Activated naive CD8-positive, alpha-beta T cell treated with anti-CD3 and anti-CD28 coated beads for 36 hours (primary cell): ENCODE measurements at places on chromosomes 13 and 19.

- no peak for DNase-seq
These were observed 5.3 kb downstream of the PODNL1 start for GRCh38 chr19:13932911-13933393.

- DNase-seq = no peak
These were observed 59.1 kb downstream of the CEBPG start for GRCh38 chr19:33432446-33433170.

DNA sequence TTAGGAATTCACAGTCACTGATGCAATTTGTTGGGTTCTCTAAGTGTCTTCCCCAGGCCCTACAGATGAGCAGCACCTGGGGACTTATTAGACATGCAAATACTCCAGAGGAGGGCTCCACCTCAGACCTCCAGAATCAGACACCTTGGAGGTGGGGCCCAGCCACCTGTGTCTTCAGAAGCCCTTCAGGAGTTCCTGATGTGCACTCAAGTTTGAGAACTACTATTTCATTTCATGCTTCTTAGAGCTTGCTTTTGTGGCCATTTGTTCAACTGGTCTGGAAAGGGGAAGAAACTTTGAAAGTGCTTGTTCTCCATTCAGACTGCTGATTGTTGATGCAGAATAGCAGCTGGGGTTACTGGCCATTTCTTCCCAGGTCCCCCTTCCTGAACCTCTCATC is 472.0 kb downstream of the COG6 start:
- DNase-seq = no peak

- DNase-seq = no peak
These were observed 18.1 kb upstream of the GTF3A start for GRCh38 chr13:27406178-27406939.

- DNase-seq = no peak
These were observed 222.8 kb upstream of the OBI1 start for GRCh38 chr13:78881751-78882150.

- DNase-seq = no peak
These were observed 114.0 kb upstream of the SLC7A1 start for GRCh38 chr13:29709407-29710069.

DNA sequence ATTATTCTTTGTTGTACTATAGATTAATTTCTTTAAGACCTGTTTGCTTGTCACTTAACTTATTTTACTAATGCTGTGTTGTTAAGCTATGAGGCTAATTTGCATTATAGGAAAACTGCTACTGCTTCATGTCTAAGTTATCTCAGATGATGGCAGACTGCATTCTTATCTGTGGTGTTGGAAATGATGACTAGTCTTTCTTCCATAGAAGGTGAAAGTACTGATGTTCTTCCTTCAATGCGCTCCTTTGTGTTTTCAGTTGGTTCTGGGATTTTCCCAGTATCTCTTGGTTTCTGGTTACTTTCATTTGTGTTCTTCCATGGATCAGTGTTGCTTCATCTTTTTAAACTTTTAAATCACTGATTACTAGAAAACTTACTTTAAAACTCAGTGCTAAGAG is 46.9 kb downstream of the TPP2 start:
- no peak for DNase-seq

DNA sequence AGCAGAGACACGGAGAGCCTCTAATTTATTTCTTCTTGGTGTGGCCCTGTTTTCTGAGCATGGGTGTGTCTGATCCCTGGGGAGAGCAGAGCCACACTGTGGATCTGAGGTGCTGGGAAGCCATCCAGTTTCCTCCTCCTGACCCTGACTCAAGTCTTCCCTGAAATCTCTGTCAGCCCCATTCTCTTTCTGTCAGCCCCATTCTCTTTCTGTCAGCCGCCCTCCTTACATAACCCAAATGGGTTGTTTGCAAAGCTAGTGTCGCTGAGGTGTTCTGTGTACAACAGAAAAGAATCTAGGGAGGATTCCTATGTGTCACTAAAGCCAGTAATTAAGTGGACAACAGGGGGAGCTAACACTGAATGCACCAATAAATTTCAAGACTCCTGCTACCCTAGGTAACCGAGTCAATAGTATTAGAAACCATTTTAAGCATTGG is 50.2 kb downstream of the LRCH1 start:
- DNase-seq = no peak

- peak; percentile 9 for DNase-seq
These were observed at the start of gene FBXO17 for GRCh38 chr19:38975214-38975860. Gene FBXO17, minus strand, starts transcription at chr19:38975742. Its CDS starts 25,423 bp downstream, at chr19:38950319.

GRCh38 chr19:45640849-45641273 is 1.7 kb upstream of the EML2 start:
- peak; percentile 62 for DNase-seq

GRCh38 chr13:68608147-68608546 is 1378.0 kb upstream of the PCDH9 start:
- DNase-seq = no peak

DNA sequence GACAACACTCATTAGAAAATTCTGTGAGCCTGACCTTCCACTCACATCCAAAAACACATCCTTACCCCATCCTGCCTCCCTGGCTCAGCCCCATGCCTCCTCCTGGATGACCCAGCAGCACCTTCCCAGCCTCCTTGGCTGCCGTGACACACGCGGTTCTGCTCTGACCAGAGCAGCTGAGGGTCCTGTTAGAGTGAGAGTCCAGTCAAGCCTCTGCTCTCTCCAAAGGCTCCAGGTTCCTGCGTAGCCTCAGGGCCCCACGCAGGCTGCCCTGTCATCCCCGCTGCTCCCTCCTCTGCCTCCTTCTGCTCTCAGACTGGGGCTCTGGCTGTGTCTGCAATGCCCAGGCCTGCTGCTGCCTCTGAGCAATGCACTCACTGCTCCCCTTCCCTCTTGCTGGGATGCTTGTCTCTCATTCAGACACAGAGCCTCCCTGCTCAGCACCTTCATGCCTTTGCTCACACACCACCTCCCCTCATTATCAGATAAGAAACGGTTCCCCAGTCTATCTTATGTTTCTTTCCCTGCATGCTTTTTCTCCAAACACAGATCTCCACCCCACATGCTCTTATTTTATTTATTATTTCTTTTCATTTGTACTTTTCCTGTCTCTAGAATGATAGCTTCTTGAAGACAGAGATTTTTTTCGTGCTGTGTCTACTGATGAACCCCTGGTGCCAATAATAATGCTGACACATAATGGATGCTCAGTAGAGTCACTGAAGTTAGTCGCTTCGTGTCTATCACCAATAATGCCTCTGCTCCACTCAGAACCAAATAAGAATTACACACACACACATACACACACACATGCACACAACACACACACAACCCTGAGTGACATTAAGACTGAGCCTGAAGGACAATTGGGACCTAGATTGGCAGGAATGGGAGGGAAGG is 10.2 kb upstream of the SIGLEC6 start:
- no peak for DNase-seq

DNA sequence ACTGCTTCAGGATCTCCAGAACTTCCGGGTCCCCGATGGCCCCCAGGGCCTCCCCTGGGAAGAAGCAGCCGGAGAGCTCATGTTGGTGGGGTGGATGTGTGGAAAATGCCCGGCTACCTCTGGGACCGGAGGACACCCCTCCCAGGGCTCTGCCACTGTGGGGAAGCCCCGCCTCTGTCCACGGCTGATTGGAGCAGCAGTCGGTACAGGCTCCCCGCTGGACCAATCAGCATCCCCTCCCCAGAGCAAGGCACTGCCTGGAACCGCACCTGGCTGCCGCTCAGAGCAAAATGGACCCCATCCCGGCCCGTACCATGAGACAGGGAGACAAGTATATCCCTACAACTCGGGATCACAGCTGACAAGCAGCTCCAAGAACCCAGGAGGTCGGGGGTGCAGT is 6.4 kb downstream of the DOHH start:
- DNase-seq = peak; percentile 45

DNA sequence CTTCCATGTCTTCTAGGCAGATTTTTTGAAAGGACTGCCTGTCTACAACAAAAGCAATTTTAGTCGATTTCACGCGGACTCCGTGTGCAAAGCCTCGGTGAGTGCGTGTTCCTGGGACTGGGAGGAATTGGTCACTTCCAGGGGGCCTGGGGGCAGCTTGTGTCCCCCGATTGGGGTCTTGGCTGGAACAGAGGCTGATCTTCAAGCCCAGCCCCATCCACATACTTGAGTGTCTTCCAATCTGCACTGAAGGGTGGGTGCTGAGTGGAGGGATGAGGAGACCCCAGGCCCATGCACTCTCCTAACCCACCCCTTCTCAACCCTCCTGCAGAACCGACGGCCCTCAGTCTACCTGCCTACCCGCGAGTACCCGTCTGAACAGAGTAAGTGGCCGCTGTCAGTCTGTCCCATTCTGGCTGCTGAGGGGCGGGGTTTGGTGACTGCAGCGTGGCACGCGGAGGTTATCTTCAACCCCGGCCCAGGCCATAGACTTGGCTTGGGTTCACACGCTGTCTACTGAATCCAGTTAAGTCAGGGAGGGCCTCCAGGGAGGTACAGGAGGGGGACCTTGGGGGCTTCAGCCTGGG is 4.7 kb downstream of the DDA1 start:
- no peak for DNase-seq

DNA sequence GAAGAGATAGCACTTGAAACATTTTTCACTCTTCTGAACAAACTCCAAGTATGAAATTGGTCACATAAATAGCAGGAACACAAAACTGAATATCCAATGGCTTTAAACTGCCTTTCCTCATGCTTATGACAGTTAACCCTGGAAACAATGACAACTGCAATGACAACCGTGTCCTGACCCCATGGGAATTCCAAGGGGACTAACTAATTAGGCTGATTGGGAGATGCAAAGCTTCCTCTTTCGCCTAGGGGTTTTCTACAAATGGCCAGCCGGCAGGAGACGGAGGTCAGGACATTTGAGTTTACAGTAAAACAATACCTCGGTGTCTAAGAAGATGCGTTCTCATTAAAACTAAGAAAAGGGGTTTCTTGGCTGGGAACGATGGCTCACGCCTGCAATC is 53.0 kb upstream of the URAD start:
- no peak for DNase-seq

- no peak for DNase-seq
These were observed 444.3 kb downstream of the GPC6 start for GRCh38 chr13:93670866-93671265.

DNA sequence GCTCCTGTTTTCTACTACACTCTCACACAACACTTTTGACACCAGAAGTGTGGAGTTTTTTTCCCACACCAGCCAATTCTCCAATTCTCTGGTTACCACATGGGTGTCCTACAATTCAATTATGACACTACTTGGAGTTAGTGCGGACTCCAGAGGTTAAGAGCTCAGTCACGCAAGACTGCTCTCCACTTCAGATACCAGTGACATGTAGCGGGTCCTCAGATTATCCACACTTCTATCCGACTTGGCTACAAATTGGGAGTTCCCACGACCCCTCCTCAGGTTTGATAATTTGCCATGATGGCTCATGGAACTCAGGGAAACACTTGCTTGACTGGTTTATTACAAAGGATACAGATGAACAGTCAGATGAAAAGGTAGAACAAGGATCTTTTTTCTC is 32.9 kb downstream of the PAN3 start:
- DNase-seq = no peak

- DNase-seq = peak; percentile 46
These were observed 1.0 kb upstream of the CGB7 start for GRCh38 chr19:49058562-49058961.

DNA sequence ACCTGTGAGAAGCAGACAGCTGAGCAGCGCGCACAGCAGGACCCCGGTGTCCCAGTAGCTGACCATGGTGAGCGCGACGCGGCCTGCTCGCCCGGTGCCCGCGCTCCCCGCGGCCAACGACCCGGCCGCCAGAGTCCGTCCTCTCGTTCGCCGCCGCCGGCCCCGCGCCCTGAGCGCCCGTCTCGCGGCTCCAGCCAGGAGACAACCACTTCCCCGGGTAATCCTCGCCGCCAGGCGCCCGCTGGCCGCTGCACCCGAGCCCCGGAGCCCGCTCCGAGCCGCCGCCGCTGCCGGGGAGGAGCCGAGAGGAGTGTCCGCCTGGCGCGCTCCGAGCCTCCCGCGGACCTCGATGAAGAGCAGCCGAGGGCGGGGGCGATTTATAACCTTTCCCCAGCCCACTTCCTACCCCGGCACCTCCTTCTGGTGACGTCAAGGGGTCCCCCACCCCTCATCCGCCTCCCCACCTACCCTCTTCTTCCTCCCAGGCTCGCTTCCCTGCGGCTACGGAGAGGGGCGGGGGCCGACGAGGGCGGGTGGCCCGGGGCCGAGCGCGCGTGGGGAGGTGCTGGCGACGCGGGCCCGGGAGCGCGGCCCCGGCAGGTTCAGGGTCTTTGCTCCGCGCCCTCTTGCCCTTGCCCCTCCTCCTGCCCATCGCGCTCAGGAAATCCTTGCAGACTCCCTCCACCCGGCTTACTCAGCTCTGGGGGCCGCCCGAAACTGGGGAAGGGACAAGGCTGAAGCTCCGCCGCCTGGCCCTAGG is at the start of gene FLT1:
FLT1 (minus strand) TSS at position 351 of the 760 bp plus-strand sequence; CDS start at position 66, 285 bp downstream.
- peak; percentile 40 for DNase-seq

- no peak for DNase-seq
These were observed 30.1 kb upstream of the OBI1 start for GRCh38 chr13:78689011-78689410.

GRCh38 chr19:5684694-5685430 is 4.0 kb downstream of the HSD11B1L start:
- DNase-seq = no peak

- peak; percentile 77 for DNase-seq
These were observed 44.1 kb upstream of the RANBP3 start for GRCh38 chr19:6021878-6022569.

- no peak for DNase-seq
These were observed 14.7 kb downstream of the CILP2 start for GRCh38 chr19:19552798-19553197.

GRCh38 chr19:27392027-27392632 is 1820.8 kb downstream of the UQCRFS1 start:
- DNase-seq = no peak

- DNase-seq = peak; percentile 94
These were observed at the start of gene DYRK1B for GRCh38 chr19:39833464-39834286. Gene DYRK1B, minus strand, starts transcription at chr19:39834162. Its CDS starts 2,295 bp downstream, at chr19:39831867.

- no peak for DNase-seq
These were observed 435.9 kb upstream of the SGCG start for GRCh38 chr13:22744688-22745452.

DNA sequence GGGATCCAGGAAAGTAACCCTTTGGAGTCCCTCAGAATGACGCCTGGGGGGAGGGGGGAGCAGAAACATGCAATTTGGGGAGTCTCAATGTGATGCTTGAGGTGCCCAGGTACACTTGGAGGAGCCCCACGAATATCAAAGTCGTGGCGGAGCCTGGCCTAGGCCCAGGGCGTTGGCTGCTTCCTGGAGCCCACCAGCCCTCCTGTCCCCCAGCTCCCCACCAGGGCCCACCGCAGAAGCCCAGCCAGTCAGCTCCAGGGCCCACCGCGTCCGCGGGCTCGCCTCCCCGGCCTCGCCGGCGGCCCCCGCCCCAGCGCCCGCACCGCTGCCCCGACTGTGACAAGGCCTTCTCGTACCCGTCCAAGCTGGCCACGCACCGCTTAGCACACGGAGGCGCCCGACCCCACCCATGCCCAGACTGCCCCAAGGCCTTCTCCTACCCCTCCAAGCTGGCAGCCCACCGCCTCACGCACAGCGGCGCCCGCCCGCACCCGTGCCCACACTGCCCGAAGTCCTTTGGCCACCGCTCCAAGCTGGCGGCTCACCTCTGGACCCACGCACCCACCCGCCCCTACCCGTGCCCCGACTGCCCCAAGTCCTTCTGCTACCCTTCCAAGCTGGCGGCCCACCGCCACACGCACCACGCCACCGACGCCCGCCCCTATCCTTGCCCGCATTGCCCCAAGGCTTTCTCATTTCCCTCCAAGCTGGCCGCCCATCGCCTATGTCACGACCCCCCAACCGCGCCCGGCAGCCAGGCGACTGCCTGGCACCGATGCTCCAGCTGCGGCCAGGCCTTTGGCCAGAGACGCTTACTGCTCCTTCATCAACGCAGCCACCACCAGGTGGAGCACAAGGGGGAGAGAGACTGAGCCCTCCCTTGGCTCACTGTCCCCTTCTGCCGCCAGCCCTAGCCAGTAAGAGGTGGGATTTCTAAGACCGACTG is 2.1 kb downstream of the ZNF575 start:
- peak; percentile 36 for DNase-seq

- DNase-seq = no peak
These were observed 683.4 kb downstream of the PCDH9 start for GRCh38 chr13:66546534-66547379.
